ENCODE measurements at places on chromosomes 13 and 19. TPM values are rescaled to one million over a fixed set of nuclear protein-coding genes. Genes with fewer than 3 reads are reported as not detected.

- DNase-seq, result no peak
Observed at GRCh38 chr19:38710416-38710702, 33.9 kb downstream of the CAPN12 start.

The XRCC1 gene
- 29.2 TPM for total RNA-seq

DNA sequence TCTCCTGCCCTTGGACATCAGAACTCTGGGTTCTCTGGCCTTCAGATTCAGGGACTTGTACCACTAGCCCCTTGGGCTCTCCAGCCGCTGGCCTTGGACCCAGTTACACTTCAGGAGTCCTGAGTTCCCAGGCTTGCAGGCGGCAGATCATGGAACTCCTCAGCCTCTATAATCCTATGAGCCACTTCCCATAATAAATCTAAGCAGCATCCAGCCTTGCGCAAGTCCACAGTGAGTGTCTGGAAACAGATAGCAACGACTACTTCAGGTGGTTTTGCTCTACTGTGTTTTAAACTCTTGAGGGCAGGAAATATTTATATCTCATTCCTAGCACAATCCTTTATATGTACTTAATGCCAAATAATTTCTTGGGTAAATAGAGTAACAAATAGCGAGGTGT is 92.3 kb downstream of the COL4A1 start:
- no peak for DNase-seq

The RFPL4AL1 gene
- not detected for total RNA-seq

DNA sequence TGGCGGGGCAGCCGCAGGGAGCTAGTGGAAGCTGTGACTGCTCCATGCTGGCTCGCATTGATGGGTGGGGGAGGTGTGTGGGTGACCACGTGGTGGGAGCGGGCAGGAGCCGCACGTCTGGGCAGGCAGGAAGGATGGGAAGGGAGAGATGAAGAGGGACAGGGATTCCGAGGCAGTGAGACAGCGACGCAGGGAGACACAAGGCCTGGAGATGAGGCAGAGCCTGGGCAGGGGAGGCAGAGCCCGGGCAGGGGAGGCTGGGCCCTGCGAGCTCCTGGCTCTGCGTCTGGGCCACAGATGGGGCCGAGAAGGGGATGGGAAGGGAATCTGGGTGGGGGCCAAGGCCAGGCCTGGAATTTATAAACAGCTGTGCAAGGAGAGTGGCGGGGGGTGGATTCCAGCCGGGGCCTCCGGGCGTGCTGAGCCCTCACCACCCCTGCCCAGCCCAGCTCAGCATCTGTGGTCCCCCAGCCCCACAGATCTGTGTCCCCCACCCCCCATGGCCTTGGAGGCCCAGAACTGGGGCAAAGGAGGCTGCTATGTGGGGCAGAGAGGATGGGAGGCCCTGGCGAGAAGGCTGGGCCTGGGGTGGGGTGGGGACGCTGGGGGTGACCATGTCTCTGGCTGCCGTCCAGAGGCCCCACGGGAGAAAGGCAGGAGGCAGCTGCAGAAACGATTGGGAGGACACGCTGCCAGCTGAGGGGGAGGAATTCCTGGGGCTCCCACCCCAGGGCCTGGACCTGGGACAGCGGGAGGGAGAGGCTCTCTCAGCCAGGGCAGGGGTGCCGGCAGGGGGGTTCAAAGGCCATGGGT is 6.0 kb downstream of the EHD2 start:
- DNase-seq, result peak; percentile 97

GRCh38 chr19:43624933-43625332 is 5.5 kb upstream of the ZNF428 start:
- DNase-seq, result no peak

DNA sequence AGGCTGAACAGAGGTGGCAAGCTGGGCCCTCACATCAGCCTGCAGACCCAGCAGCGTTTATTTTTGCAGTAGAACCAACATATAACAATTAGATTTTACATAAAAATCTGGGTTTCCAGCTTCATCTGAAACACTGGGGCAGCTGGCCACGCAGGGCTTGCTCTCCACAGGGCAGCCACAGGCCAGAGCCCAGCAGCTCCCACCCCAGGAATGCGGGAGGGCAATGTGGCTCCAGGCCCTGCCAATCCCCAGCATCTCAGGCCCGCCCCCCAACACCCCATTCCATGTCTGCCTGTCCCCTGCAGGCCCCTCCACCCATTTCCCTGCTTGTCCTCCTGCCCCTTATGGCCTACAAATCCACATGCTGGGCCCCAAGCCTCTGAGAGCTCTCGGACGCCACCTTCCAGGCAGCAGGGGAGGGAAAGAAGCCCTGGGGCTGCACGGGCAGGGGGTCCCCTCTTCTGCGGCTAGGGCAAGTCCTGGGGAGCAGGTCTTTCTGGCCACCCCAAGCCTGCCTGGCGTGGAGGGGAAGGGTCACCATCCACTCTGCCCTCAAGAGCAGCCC is 15.0 kb upstream of the VSTM2B start:
- no peak for DNase-seq

The CBARP gene
- 1.2 TPM for total RNA-seq

DNA sequence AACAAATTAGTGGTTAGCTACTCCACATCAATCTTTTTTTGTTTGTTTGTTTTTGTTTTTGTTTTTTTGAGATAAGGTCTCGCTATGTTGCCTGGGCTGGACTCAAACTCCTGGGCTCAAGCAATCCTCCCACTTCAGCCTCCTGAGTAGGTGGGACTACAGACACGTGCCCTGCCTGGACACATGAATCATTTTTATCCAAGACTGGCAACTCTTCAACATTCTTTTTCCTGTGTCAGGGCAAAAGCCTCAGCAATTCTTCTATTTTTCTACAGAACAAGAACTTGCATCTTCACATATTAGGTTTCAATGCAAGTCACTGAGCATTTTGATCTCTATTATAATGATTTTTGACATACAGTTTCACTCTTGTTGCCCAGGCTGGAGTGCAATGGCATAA is 76.8 kb upstream of the LRCH1 start:
- no peak for DNase-seq

GRCh38 chr13:42168496-42168895 is 103.5 kb upstream of the AKAP11 start:
- DNase-seq, result no peak

DNA sequence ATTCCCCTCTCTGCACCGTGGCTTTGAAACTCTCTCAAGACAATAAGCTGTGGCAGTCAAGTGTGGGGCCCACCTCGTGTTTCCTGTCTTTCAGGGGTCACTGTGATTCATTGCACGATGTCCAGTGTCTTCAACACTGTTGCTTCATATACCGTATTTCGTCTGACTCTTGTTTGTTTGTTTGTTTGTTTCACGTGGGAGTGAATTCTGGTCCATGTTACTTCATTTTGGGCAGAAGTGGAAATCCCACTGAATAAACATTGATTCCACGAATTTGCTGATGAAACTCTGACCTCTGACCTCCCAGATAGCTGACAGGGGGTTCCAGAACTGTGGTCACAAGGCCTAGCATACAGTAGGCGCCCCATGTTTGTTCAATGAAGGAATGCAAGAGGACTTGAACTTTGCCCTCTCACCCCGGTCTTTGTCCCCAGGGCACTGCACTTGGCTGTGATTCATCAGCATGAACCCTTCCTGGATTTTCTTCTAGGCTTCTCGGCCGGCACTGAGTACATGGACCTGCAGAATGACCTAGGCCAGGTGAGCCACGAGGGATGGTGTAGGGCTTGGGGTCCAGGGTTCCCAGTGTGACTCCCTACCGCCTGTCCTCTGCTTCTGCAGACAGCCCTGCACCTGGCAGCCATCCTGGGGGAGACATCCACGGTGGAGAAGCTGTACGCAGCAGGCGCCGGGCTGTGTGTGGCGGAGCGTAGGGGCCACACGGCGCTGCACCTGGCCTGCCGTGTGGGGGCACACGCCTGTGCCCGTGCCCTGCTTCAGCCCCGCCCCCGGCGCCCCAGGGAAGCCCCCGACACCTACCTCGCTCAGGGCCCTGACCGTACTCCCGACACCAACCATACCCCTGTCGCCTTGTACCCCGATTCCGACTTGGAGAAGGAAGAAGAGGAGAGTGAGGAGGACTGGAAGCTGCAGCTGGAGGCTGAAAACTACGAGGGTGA is 5.1 kb downstream of the NFKBIB start:
- no peak for DNase-seq

DNA sequence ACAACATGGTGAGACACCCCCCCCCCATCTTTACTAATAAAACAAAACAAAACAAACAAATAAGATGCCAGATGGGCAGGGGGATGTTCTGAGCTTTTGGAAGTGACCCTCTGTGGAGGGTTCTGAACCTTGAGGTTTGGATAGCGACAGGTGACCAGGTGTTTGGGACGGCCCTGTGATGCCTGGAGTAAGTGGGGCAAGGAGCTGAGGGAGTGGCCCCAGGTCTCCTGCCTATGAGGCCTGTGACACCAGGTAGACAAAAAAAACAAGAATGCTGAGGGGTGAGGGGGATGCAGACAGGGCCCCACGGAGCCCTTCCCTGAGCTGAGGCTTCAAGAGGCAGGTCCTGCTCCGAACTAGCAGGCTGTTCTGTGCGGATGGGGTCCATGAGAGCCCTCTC is 9.2 kb downstream of the ADGRE2 start:
- DNase-seq, result no peak

The F2RL3 gene
- 0.21 TPM for total RNA-seq

The IQCN gene
- total RNA-seq, result 0.62 TPM

The GADD45B gene
- total RNA-seq, result 14.3 TPM

The TMEM86B gene
- 0.81 TPM for total RNA-seq

DNA sequence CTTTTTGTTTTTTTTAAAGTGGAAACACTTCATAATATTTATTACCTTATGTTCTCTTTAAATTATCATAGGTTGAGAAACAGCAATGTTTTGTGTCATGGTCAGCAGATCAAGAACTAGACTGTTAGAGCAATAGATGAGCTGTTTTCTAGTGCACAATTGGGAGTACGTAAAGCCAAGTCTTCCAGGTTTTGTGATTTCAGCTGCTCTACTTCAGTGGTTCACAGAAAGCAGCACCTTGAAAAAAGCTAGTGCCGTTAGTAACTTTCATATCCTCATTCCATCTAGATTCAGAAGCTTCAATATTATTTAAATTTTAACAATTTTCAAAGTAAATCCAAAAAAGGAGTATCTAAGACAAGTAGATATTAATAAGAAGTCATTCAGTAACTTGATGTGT is 1.9 kb downstream of the GPR18 start:
- DNase-seq, result no peak

GRCh38 chr19:12675399-12675798 is 6.3 kb downstream of the DHPS start:
- DNase-seq, result no peak

DNA sequence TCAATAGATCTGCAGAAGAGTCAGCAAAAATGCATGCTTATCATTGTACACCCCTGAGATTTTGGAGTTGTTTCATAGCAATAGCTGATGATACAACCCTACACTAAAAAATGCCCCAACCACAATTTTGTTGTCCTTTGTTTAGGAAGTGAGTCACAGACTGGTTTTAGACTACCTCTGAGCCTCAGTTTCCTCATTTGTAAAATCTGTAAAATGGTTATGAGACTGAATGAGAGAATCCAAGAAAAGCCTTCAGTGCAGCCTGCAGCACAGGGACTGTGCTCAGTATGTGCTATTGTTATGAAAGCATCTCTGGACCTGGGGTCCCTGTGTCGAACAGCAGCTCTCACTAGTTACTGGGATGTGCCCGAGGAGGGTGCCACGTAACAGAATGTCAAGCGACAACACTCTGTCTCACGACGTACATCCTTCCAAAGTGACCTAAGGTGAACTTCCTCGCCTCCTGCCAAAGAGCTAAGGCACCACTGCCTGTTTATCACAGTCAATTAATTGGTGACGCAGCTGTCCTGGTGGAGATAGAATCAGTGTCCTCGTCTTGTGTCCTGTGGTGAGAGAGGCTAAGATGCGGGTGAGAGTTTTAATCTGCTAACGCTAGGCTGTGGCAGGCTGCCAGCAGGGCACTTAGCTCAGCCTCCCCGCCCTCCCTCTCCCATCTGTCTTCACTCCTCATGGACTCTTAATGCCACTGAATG is 18.1 kb downstream of the DHRS12 start:
- DNase-seq, result peak; percentile 43

DNA sequence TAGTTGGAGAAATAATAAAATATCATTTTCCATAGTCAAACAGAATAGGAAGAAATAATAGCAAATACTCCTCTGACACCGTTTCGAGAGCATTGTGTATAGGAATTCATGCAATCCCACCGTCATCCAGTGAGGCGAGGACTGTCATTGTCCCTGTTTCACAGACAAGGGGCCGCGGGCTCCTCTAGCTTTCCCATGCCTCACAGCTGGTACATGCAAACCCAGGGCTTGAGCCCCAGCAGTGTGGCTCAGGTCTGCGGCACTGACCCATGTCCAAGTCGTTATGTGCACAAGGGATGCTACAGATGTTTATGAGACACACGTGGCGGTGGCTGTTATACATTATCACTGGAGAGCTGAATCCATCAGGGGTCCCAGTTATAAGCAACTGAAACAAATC is 18.5 kb upstream of the ATP11A start:
- no peak for DNase-seq

The GPC6 gene
- 10.8 TPM for total RNA-seq

GRCh38 chr19:32861596-32861995 is 8.0 kb downstream of the SLC7A9 start:
- no peak for DNase-seq

GRCh38 chr19:14494910-14495671 is 836 bp downstream of the GIPC1 start:
- DNase-seq, result no peak

GRCh38 chr19:57031106-57031505 is 88.7 kb upstream of the USP29 start:
- DNase-seq, result no peak

The FSD1 gene
- 26.7 TPM for total RNA-seq

DNA sequence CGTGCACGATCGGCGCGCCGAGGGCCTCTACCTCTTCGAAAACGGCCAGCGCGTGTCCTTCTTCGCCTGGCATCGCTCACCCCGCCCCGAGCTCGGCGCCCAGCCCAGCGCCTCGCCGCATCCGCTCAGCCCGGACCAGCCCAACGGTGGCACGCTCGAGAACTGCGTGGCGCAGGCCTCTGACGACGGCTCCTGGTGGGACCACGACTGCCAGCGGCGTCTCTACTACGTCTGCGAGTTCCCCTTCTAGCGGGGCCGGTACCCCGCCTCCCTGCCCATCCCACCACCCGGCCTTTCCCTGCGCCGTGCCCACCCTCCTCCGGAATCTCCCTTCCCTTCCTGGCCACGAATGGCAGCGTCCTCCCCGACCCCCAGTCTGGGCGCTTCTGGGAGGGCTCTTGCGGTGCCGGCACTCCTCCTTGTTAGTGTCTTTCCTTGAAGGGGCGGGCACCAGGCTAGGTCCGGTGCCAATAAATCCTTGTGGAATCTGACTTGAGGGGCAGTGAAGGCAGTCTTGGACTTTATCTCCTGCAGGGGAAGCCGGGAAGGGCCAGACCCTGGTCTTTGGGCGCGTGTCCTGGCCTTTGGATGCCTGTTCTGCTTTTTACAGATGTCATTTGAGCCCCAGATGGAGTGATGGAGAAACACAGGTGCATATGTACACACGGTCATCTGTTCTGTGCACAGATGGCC is 2.2 kb downstream of the CLEC11A start:
- DNase-seq, result peak; percentile 27

DNA sequence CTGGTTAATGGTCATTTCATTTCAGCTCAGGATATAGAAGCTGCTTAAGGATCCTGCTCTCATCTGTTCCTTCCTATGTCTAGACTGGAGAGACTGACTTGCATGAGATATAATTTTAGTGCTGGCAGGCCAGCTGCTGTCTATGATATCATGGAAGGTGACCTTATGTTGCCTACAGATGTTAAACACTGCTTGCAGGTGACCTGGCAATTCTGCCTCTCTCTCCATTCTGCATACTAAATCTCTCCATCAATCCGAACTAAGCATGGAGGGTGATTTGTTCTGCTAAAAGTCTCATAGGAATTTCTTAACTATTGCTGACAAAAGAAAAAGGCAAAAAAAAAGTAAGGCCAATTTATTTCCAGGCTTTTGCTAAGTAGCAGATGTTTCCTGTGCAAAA is 81.0 kb downstream of the CCNA1 start:
- DNase-seq, result no peak

The ZNF221 gene
- 1.1 TPM for total RNA-seq

The C2CD4C gene
- 0.78 TPM for total RNA-seq

The RELB gene
- total RNA-seq, result 0.78 TPM

The MEIOSIN gene
- total RNA-seq, result not detected

Data from H4 (cell line).